Activated T-helper 1 cell treated with anti-CD3 and anti-CD28 coated beads, Interleukin-2, amount 50 U/mL, for 16 hours (primary cell): ENCODE measurements at places on chromosomes 11 and 22.

- no peak for DNase-seq
Observed at GRCh38 chr22:25021976-25022711, 69.6 kb downstream of the KIAA1671 start.

GRCh38 chr11:116986521-116987105 lies 111.6 kb downstream of the SIK3 start:
- no peak for DNase-seq

GRCh38 chr22:19723232-19723982 lies at the start of gene GP1BB:
Gene GP1BB (plus strand): TSS chr22:19723539. CDS start chr22:19723570, 31 bp downstream.
- no peak for DNase-seq

GRCh38 chr11:67054346-67054835 lies 2.3 kb upstream of the RHOD start:
- DNase-seq = no peak

DNA sequence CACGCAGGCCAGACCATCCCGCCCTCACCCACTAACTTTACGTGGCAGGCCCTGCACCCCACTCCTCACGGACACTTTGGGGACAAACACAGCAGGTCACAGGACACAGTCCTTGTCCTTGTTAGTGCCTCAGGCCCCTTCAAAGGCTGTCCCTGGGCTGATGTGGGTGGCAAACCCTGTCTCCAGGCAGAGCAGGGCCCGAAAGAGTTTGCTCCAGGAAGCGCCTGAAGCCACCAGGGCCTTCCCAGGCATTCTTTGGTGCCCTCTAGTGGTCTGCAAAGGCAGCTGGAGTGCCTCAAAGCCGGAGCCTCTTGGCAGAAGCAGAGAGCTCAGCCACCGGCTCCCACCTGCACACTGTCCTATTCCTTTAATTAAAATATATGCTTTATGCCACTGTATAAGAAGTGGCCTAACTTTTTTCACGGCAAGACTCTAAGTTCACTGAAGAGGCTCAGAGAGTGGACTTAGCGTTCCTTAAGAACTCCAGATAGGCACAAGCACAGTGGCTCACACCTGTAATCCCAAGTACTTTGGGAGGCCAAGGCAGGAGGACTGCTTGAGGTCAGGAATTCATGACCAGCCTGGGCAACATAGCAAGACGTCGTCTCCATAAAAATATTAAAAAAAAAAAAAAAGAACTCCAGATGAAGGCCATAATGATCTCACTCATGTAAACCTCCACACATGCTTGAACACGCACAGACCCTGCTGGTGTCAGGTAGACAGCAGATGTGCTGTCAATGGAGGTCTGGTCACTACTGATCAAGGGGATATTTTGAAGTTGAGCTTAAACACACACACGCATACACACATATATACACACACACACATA lies 11.1 kb downstream of the TXN2 start:
- DNase-seq = peak; percentile 72

DNA sequence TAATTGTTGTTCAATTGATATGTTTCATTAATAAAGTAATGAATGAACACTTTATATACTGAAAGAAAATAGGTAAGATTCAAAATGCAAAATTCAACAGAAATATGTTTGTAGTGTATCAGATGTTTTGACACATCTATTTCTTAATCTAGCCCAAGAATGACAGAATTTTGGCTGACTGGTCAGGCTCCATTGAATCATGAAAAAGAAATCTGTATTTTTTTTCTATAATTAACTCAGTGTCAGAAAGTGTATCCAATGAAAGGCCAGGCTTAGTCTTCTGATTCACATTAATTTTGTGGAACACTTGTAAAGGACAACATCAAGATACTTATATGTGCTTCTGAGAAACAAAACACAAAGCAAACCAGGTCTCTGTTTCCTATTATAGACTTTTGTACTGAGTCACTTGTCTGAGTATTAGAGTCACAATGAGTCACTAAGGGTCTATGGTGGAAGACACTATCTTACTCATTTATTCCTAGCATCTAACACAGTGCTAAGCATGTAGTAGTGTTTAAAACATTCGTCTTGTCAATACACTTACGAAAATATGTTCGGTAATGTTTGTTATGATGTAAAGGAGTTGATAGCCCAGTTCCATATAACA lies 297.7 kb upstream of the CCDC90B start:
- no peak for DNase-seq

DNA sequence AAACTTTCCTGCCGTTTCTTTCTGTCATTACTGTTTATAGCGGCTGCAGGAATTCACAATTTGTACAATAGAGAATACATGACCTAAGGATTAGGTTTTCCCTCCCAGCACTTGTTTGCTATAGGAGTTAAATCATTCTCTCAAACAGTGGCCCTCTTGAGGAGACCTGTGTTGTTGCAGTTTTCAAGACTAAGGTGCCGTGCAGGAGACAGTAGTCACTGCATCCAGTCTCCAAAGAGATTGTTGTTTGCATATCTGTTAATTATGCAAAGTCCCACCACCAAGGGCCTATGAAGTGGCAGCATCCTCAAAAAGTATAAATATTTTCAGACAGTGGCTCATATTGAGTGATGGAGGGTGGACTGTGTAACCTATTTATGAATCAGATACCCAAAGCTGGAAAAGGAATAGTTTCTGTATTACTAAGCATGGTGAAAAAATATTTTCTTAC lies 2.3 kb downstream of the PRSS23 start:
- no peak for DNase-seq

DNA sequence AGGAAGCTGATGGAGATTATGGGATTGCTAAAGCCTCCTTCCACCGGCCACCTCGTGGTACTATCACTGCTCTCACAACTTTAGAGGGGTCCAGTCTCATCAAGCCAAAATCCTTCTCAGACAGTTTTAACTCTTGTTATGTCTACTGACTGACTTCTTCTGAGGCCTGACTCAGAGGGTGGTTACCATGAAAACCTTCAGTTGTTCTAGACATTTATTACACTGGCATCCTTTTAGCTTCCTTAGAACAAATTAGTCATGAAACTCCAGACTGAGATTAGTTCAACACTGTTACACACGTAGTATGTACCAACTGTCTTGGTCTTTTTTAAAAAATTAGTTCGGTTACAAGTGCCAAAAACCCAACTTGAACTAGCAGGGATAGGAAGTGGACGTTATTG lies 7.5 kb downstream of the DIXDC1 start:
- no peak for DNase-seq

DNA sequence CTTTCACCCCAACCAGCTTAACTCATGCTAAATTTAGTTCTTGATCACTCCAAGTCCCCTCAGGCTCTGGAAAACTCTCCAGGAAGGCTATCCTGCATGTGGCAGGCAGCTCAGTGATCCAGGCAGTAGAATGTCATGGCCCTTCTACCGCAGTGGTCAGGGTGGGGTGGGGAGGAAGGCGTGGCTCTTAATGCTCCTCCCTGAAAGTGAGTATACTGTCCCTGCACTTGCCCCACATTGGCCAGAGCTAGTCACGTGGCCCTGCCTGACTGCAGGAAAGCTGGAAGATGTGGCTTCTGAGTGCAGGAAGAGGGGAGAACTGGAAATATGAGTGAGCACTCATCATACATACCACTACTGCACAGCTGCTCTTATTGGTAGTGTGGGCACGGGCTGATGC lies 102.1 kb downstream of the GRAMD1B start:
- DNase-seq = no peak

- DNase-seq = no peak
Observed at GRCh38 chr11:63507511-63507910, 1.6 kb downstream of the LGALS12 start.

- DNase-seq = no peak
Observed at GRCh38 chr11:93219440-93219839, 21.6 kb upstream of the SLC36A4 start.

- no peak for DNase-seq
Observed at GRCh38 chr11:46338636-46338987, 8.7 kb upstream of the DGKZ start.

GRCh38 chr22:17882162-17882561 lies 107.9 kb upstream of the BID start:
- DNase-seq = no peak

DNA sequence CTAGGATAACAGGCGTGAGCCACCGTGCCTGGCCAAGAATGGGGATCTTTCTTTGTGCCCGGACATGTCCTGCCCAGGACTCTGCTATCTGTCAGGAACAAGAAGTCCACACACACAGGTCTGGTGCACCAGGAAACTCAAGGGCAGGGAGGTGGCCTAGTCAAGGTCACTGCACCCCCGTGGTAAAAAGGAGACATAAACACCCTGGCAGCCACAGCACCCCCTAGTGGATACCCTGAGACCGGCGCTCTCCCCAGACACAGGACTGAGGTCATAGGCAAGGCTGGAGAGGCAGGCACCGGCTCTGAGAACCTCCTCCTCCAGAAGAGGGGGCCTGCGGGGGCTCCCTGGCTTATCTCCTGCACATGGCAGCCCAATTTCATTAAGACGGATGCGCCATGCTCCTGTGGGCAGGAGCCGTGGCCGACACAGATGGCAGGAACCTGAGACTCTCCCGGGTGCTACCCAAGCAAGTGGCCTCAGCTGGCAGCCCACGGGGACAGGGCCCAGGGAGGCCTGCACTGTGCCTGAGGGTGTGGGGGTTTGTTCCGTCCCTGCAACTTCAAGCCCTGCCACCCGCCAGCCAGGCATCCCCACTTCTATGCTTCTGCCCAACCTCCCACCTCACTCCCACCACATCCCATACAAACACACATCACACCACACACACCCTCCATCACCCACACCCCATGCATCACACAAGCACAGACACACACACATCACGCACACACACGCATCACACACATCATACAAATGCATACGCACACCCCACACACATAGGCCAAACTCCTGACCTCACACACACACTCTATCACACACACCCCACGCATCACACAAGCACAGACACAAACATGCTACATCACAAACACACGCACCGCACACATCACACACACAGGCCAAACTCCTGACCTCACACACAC lies 19.6 kb downstream of the MACROD1 start:
- peak; percentile 24 for DNase-seq

GRCh38 chr22:49636649-49637048 lies 191.0 kb downstream of the BRD1 start:
- DNase-seq = no peak

GRCh38 chr11:67032830-67033551 lies 10.1 kb downstream of the SYT12 start:
- no peak for DNase-seq
